Activated T-helper 1 cell treated with anti-CD3 and anti-CD28 coated beads, Interleukin-2, amount 50 U/mL, for 16 hours (primary cell): ENCODE measurements at places on chromosomes 3 and 15.

DNA sequence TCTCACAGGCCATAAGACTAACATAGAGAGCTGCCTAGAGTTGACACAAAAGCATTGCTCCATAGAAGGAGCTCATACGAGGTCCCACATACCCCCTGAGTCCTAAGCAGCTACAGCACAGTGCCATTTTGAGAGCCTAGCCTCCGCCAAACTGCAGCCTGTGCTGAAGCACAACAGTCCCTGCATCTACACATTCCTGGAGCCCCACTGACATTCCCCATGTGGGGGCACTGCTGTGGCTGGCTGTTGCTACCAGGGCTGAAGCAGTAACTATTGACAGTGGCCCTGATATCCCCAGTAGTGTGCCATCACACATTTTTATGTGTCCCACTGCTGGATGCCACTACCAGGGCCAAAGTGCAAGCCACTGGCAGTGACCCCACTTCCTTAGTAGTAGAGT lies 80.3 kb downstream of the CERS3 start:
- DNase-seq = no peak

DNA sequence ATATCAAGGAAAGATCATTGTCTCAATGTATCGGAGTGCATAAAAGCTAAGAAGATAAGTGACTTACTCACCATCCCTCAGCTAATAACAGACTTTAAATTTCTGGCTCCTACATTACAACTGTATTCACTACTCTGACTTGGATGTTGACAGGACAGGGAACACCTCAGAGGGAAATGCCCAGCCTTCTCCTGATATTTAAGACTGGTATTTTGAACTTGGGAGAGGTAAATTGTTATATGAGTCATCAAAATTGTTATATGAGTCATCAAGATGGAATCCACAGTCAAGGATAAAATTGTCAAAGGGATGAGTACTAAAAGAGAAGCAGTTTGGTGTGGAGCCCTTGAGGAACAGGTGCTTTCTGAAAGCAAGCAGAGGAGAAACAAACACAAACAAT lies 961.4 kb downstream of the VGLL3 start:
- DNase-seq = no peak

- DNase-seq = no peak
Observed at GRCh38 chr3:192896208-192896607, 21.4 kb downstream of the MB21D2 start.

DNA sequence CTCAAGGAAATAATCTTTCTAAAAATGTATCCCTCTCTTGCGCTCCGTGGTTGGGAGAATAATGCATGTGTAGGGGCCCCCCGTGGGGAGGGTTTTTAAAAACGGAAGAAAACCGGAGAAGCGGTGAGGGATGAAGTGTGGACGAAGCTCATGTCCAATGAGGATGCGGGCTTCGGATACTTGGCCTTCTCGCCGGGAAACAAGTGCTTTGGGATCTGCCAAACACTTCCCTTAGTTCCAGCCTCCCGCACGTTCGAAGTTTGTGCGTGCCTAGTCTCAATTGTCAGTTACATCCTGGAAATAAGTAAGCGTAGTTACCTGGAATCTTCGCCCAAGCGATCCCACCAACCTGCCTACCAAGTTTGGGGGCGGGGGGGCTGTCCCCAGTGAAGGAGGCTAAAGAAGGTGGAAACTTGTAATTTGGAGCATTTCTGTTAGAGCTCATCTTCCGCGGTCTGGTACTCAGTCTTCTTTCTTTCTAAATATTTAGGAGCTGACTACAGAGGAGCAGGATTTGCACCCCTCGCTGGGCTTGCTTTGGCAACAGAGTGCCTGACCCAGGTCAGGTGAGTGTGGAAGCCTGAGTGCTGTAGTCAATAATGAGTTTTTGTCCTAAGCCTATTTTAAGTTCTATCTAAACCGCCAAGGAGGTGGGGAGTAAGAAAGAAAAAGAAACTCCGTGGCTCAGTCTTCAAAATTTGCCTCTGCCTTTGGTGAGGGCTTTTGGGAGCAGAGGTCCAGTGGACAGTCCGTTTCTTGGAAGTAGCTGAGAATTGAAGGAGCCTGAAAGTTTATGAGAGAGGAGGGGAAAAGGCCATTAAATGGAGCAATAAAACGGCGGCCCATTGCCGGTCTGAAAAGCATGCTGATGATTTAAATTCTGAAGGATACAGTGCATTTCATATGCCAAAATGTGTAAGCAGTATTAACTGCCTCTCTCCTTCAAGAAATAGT lies 1.1 kb downstream of the ITPR1 start:
- DNase-seq = no peak

- no peak for DNase-seq
Observed at GRCh38 chr15:58994906-58995453, 7.5 kb downstream of the RNF111 start.

- no peak for DNase-seq
Observed at GRCh38 chr3:84925571-84925970, 33.2 kb upstream of the CADM2 start.

DNA sequence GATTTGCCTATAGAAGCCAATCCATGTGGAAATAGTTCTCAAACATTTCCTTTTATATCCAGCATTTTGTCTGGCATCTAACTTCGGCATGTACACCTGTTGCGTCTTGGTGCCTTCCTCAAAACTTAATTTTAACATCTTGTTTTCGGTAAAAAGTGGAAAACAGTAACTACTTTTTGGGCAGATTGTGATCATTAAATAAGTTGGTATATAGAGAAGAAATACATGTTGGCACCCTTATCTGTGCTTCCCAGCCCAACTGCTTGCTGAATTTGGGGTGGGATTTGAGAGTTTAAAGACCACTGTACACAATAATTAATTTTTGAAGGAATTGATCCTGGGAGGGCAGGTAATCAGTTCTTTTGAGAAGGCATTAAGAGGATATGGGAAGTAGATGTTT lies 566.8 kb downstream of the PDCD6IP start:
- no peak for DNase-seq

- DNase-seq = no peak
Observed at GRCh38 chr15:86916671-86917360, 837.1 kb downstream of the AGBL1 start.

- no peak for DNase-seq
Observed at GRCh38 chr15:28106294-28107110, 7.4 kb upstream of the OCA2 start.

- no peak for DNase-seq
Observed at GRCh38 chr3:12752809-12753208, 6.2 kb downstream of the TMEM40 start.

- DNase-seq = no peak
Observed at GRCh38 chr15:40306908-40307307, 827 bp downstream of the PLCB2 start.

DNA sequence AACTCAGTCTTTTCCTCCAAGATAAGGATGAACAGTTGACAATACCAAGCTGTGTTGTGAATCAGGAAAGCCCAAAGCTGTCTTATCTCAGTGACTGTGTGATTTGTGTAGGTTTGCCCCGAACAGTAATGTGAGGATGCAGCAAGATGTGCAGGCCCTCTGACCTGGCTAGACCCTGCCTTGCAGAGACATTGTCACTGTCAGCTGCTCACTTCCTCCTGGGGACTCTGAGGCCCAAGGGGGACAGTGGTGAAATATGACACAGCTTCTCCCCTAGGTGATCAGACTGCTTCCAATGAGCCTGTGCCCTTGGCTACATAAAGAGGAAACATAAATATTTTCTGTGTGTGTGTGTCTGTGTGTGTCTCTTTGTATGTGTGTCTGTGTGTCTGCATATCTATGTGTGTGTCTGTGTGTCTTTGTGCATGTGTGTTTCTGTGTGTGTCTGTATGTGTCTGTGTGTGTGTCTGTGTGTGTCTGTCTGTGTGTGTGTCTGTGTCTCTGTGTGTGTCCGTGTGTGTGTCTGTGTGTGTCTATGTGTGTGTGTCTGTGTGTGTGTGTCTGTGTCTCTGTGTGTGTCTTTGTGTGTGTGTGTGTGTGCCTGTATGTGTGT lies 21.7 kb downstream of the LRRK1 start:
- no peak for DNase-seq

- no peak for DNase-seq
Observed at GRCh38 chr15:51874751-51875644, 45.5 kb downstream of the TMOD3 start.

GRCh38 chr3:120429921-120430361 lies 20.9 kb downstream of the FSTL1 start:
- DNase-seq = no peak

DNA sequence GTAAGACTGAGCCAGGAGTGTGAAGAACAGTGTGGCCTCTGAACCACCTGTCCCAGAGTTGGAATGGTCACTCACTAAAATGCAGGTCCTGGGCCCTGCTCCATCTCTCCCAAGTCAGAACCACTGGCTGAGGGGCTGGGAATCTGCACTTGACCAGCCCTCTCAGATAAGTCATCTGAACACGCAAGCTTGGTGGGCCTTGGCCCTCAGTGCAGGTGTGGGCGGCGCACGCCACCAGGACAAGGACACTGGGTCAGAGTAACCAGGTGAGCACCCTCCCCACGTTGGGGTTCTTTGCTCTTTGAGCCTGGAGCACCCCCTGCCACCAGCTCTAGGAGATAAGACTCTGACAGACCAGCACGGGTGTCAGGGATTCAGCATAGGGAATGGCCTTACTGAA lies 42.7 kb downstream of the KIF9 start:
- no peak for DNase-seq

GRCh38 chr3:176293276-176293675 lies 904.0 kb downstream of the TBL1XR1 start:
- no peak for DNase-seq

DNA sequence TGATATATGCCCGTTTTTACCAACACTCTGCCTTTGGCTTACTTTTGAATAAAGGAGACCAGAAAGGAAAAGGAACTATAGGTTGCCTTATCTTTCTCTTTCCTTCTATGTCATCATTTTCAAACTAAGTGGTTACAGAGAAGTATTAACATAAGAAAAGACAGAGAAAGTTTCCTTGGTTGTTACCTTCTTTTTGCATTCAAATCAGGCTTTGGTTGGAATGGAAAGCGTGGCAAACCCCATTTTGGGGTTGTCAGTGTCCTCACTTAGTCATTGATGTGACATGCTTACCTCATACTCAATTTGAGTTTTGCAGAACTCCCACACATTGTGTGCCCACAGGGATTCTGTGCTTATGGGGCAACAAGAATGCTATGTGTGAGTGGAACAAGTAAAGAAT lies 3.7 kb upstream of the THRB start:
- no peak for DNase-seq

GRCh38 chr15:58900631-58901030 lies 32.8 kb downstream of the SLTM start:
- DNase-seq = no peak

DNA sequence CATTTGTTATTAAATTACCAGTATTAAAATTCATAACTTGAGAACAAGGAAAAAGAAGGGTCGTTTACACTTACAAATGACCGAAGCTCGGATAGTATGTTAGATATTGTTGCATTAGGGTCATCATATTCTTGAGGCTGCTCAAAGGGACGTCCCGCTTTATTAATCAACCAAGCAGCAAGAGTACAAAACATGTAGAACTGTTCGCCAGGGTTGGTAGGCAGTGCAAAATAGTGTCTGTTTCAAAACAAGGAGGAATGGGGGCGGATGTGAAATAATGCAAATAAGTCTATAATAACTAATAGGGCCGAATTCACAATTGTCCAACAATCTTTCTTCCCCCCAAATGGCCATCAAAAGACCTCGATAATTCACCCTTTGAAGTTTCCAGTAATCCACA lies 2.9 kb downstream of the IFT57 start:
- DNase-seq = no peak

- no peak for DNase-seq
Observed at GRCh38 chr3:175107231-175107630, 248.1 kb downstream of the NAALADL2 start.

DNA sequence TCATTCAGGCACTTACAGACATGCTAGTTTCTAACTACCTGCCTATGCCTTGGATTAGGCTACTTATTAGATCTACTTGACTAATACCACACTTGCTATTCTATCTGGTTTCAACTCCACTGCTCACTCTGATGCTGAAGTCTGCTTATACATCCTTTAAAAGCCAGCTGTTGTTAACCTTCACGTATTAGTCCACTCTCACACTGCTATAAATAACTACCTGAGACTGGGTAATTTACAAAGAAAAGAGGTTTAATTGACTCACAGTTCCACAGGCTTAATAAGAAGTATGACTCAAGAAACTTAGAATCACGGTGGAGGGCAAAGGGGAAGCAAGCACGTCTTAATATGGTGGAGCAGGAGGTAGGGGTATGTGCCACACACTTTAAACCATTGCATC lies 47.7 kb upstream of the ANKRD28 start:
- no peak for DNase-seq

DNA sequence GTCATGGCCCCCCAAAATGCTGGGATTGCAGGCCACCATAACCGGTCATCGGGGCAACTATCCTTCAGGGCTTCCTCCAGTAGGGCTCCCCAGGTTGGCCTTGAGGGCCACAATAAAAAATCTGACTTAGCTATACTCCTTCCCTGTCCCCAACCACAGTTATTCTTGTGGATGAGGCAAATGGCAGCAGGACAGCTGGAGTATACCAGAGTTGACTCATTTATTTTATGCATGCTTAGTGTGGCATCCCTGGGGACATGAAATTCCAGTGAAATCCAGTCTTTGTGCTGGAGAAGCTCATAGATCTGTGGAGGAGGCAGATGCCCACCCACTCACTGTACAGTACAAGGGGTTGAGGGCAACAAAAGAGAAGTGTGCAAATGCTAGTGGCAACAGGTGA lies 109.5 kb downstream of the RORA start:
- no peak for DNase-seq

- no peak for DNase-seq
Observed at GRCh38 chr3:13653631-13654279, 104.8 kb downstream of the FBLN2 start.

- DNase-seq = no peak
Observed at GRCh38 chr15:75483961-75484360, 32.5 kb upstream of the SIN3A start.

GRCh38 chr3:123027292-123028232 lies at the start of gene SEMA5B:
TSS of gene SEMA5B (minus strand) at chr3:123027763. CDS start at chr3:122961263, 66,500 bp downstream.
- no peak for DNase-seq

DNA sequence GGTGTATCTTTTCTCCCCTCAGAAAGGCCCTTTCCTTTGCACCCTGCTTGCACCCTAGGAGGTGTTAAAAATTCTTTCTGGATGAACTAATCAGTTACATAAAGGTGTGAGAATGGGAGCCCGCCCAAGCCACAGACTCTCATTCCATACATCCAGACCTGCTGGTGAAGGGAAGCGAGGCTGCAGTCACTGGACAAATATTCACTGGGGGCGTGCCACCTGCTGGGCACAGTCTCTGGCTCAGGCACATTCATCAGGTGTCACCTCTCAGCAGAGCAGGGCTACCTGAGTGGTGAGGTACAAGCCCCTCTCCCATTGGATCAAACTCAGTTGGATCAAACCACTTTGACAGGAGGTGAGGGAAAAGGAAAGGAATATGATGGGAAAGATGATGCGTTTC lies 52.0 kb downstream of the NTRK3 start:
- DNase-seq = no peak
